ENCODE measurements at places on chromosomes 13 and 19. TPM values are rescaled to one million over a fixed set of nuclear protein-coding genes. Genes with fewer than 3 reads are reported as not detected.

IGFL2 gene
- total RNA-seq = not detected

FCER2 gene
- 0.23 TPM for total RNA-seq

TRPC4 gene
- 0.79 TPM for total RNA-seq

DNA sequence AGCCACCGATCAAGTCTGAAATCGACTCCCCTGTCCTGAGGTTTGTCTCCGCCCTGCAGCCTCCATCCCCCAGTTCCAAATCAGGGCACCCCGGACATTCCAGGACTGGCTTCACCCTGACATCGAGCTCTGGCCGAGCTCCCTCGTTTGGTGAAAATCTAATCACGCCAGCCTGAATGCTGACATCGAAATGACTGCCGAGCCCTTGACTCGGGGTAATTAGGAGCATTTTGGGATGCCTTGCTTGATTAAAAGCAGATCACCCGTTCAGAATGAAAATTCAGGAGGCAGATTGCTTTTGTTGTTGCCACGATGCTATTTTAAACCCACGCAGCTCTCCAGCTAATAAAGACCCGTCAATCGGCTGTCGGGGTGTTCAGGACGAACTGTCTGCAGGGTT, 34.3 kb downstream of the ZNRF4 start:
- H3K27me3 ChIP-seq = peaks cover 34% of the 10 kb centered on the region
- no peak for DNase-seq
- no peak overlapping the region for H3K27ac ChIP-seq
- no peaks in the 10 kb centered on the region for H3K36me3 ChIP-seq

DNA sequence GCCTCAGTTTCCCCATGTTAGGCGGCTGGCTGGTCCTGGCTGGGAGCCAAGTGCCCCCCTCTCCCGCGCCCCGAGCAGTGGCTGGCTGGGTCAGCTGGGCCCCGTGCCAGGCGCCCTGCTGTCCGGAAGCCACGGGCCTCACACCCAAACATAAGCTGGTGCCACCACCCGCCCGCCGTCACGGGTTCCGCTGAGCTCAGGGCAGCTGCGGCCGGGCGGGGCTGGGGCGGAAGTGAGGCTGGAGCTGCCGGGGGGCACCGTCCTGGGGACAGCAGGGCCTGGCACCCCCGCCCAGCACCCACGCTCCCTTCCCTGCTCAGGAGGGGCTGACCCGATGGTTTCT, 19.3 kb downstream of the HCN2 start:
- peak; percentile 74 for DNase-seq
- H3K4me1 ChIP-seq = peaks cover 18% of the 10 kb centered on the region
- H3K4me3 ChIP-seq = no peak overlapping the region
- H3K27me3 ChIP-seq = no peaks in the 10 kb centered on the region

- no peak overlapping the region for H3K27ac ChIP-seq
- DNase-seq = no peak
- H3K4me1 ChIP-seq = no peaks in the 10 kb centered on the region
- H3K27me3 ChIP-seq = no peaks in the 10 kb centered on the region
- no peak overlapping the region for H3K4me3 ChIP-seq
Measured at GRCh38 chr13:35789335-35790165, 313.1 kb upstream of the MAB21L1 start.

- H3K4me1 ChIP-seq = peaks cover 22% of the 10 kb centered on the region
- no peak for DNase-seq
- H3K27ac ChIP-seq = no peak overlapping the region
Measured at GRCh38 chr19:49953416-49953815, 7.6 kb downstream of the SIGLEC11 start.

DNA sequence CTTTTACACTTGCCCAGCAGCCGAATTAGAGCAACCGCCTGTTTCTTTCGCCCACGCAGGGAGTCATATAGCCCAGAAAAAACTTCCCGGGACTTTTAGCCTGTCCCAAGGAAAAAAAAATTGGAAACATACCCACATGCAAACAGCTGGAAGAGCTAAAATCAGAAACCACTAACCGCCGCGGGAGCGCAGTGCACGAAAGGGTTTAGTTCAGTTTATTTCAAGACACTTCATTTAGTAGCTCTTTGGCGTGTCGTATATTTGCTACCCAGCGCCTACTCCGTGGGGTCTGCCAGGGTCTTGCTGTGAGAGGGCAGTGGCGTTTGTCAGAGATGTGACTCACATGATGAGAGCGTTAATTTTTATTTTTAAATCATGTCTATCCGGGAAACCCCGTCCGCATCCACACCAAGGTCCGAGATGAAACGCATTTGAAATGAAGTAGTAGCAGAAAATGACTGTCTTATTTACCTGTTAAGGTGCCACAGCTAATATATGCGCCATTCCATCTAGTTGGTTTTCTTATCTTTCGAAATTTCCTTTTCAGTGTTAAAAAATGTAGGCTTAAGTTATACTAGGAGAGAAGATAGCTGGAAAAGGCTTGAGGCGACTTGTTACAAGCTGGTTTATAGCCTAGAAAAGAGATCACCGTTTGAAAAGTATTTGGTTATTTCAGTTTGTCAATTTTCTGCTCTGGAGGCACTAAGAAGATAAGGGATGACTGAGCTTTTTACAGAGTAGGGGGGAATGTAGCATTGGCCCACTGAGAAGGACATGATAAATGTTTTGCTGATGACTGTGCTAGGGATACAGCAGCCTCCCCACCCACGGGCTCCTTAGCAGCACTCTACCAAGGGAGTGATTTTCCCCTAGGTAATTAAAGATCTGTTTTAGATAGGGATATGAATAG, 1.7 kb downstream of the KLF5 start:
- no peak for DNase-seq
- H3K4me1 ChIP-seq = peaks cover 8% of the 10 kb centered on the region
- peak overlapping the region; percentile 52 for H3K27ac ChIP-seq
- H3K4me3 ChIP-seq = peak overlapping the region; percentile 78
- no peaks in the 10 kb centered on the region for H3K36me3 ChIP-seq

DNA sequence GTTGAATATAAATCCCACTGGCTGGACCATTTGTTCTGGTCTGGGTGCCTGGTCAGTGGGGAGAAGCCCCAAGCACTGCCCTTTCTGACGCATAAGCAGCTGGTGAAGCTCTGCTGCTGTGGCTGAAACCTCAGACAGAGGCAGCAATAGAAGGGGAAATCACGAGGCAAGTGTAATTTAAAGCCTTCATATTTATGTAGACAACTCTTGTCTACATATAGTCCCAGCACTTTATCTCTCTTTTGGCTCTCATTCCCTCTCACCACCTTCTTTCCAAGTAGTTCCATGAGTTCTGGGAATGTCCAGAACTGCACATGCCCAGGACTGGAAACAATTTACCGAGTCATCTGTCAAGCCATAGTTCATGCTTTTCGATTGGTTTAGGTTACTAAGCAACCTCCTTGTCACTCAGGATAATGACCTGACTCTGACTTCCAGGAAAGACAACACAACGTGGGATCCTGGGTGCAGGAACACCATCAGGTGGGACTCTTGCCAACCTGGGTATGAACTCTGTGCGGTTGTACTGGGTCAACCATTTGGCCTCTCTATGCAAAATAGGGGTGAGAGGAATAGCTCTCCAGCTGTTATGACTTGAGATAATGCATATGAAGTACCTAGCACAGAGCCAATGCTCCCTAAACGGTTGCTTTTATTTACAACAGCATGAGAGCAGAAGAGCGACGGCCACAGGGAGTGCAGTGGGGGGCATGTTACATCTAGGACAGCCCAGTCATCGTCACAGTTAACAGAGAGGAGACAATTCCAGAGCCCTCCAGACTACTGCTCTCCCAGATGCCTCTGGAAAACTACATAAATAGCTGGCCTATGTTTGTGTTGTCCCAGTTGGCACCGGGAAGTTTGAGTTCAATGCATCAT, 321.9 kb downstream of the FOXO1 start:
- H3K4me1 ChIP-seq = peaks cover 20% of the 10 kb centered on the region
- DNase-seq = no peak
- H3K36me3 ChIP-seq = no peaks in the 10 kb centered on the region
- H3K27me3 ChIP-seq = no peaks in the 10 kb centered on the region
- no peak overlapping the region for H3K27ac ChIP-seq
- H3K4me3 ChIP-seq = no peak overlapping the region
